Gastrocnemius medialis (tissue), 4 donors: ENCODE measurements at places on chromosomes 3 and 15. TPM values are rescaled to one million over a fixed set of nuclear protein-coding genes. Genes with fewer than 3 reads are reported as not detected.

- no peaks in the 10 kb centered on the region for H3K36me3 ChIP-seq
- H3K27ac ChIP-seq: peak overlapping the region; percentile 61
- peaks cover 15% of the 10 kb centered on the region for H3K4me1 ChIP-seq
- H3K27me3 ChIP-seq: no peaks in the 10 kb centered on the region
- DNase-seq: no peak
- no peak overlapping the region for H3K4me3 ChIP-seq
These were observed 44.5 kb upstream of the MAGEF1 start for GRCh38 chr3:184756151-184757021.

CCR8 gene
- not detected for total RNA-seq

SMCO1 gene
- 0.46 TPM for total RNA-seq

TRIM71 gene
- not detected for total RNA-seq

- no peak overlapping the region for H3K27ac ChIP-seq
- H3K36me3 ChIP-seq: no peaks in the 10 kb centered on the region
- H3K4me1 ChIP-seq: no peaks in the 10 kb centered on the region
- H3K4me3 ChIP-seq: no peak overlapping the region
These were observed 104.9 kb downstream of the OCA2 start for GRCh38 chr15:27993996-27994780.
